Activated CD8-positive, alpha-beta T cell treated with anti-CD3 and anti-CD28 coated beads, Interleukin-2, amount 10 ng/mL, durations not matched to agents 7 days and 5 days (primary cell): ENCODE measurements at places on chromosomes 2 and 18.

DNA sequence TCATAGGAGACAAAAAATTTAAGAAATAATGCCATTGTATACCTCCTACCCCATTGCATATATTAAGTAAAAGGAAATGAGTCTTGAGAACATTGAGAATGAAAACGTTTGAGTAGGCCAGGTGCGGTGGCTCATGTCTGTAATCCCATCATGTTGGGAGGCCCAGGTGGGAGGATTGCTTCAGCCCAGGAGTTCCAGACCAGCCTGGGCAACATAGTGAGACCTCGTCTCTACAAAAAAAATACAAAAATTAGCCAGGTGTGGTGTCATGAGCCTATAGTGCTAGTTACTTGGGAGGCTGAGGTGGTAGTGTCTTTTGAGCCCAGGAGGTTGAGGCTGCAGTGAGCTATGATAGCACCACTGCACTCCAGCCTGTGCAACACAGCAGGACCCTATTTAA is 107.7 kb upstream of the MGAT5 start:
- DNase-seq: no peak

DNA sequence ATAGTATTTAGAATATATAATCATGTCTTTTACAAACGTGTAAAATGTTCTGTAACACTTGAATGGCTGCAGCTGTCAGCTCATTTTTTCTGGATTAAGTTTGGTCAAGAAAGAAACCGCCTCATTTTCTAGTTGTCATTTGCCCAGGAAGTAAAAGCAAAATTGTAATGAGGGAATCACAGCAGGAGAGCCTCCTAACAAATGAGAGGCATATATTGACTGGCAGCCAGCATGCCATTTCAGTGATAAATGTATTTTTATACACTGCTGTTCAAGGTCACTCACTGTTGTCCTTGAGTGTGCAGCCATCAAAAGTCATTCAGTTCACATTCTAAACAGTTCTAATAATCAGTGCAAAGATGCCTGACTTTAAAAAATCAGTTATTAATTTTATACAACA is 144.3 kb upstream of the BOD1L2 start:
- no peak for DNase-seq

GRCh38 chr2:54260241-54260595 is 4.2 kb upstream of the TSPYL6 start:
- no peak for DNase-seq

GRCh38 chr2:2191110-2191707 is 139.9 kb downstream of the MYT1L start:
- no peak for DNase-seq

DNA sequence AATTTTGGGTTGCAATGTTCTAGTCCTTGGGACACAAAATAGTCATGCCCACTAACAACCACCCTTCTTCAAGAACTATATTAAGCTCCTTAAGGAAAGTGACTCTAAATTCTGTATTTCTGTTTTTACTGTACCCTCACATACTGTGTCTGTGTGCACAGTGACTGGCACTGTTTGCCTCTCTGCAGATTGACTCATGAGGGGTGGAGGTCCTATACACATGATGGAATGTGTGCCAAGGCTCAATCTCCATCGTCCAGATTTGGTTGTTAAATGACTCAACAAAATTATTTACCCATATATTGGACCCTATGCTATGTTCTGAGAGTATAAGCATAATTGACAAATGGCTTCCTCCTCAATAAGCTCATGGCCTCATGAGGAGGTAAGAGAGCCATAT is 126.6 kb upstream of the CWC22 start:
- DNase-seq: no peak

DNA sequence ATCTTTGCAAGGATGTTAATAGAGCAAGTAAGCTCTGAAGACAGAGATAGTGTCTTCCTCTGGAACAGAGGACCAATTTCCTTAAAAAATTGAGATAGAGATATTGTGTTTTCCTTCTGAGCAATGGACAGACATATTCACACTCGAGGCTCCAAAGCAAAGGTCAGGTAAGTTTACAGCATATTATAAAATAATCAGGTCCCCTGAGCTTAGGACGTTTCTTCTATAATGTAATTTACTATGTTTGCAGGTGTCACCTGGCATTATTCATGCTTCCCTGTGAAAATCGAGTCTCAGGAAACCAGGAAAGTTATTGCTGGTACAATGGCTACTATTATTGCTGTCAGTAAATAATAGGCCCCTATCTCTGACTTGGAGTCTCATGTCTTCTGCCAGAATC is 1135.8 kb upstream of the ACVR2A start:
- DNase-seq: no peak

DNA sequence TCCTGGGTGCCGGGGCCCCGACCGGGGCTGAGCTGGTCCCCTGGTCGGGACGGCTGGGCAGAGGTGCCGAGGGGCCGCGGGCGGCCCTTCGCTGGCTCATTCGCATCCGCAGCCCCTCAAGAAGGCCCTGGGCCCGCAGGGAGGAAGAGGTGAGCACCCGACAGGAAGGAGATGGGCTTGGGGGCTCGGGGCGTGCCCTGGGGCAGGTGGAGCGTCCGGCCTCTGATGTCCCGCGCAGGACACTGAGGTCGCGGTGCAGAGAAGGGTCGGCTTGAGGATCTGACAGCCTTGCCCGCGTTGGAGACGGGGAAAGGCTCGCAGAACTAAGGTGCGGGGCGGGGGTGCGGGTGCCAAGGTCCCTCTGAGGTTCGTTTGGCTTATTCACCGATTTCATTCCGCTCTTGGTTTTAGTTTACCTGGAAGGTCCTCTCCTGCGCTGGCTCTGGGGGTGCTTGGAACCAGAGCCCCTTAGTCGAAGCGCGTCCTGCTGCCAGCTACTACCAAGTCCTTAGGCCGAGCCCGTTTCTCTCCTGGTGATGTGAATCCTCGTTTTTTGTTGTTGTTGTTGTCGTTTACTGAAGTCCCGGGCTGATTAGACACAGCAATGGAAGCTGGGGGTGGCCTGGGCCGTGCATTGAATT is 18.9 kb upstream of the CD8A start:
- peak; percentile 72 for DNase-seq

DNA sequence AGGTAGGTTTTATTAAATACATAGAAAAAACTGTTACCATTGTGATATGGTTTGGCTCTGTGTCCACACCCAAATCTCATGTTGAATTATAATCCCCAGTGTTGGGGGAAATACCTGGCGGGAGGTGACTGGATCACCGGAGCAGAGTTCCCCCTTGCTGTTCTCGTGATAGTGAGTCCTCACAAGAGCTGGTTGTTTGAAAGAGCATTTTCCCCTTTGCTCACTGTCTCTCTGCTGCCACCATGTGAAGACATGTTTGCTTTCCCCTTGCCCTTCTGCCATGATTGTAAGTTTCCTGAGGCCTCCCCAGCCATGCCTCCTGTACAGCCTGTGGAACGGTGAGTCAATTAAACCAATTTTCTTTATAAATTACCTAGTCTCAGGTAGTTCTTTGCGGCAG is 352.7 kb upstream of the SLC39A10 start:
- no peak for DNase-seq

DNA sequence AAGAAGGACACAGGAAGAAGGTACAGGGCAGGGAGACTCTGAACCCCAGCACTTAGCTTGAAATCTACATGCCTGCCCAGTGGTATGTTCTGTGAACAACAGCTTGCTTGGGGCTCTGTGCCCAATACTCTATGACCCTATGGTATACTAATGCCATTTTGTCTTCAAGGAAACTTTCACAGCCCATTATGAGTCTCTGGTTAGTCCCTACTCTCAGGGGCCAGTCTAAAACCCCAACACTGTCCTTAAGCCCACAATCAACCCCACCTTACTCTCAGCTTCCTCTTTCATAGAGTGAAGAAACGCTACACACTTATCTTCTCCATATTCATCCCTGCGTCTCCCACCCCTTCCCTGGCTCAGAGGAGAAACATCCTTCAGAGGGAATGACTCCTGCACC is 16.0 kb downstream of the NEB start:
- no peak for DNase-seq

DNA sequence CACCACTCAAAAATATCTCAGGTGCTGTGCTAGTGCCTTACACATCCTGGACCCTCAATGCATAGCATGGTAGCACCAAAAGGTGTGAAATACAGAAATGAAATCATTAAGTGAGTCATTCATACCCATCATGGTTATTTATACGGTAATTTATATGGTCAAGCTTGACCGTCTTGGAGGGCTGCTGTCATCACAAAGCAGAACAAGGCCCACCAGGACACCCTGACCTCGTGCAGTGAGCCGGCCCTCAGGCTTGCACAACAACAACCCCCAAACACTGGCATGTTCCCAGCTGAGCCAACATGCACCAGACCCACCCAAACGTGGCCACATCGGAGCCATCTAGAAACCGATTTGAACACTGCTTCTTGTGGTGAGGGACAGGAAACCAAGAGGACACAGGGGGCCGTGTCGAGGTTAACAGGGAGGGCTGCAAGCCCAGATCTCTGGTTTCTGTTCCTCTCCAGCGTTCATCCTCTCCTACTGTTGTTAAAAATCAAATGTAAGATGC is 378.5 kb upstream of the ID2 start:
- peak; percentile 94 for DNase-seq

DNA sequence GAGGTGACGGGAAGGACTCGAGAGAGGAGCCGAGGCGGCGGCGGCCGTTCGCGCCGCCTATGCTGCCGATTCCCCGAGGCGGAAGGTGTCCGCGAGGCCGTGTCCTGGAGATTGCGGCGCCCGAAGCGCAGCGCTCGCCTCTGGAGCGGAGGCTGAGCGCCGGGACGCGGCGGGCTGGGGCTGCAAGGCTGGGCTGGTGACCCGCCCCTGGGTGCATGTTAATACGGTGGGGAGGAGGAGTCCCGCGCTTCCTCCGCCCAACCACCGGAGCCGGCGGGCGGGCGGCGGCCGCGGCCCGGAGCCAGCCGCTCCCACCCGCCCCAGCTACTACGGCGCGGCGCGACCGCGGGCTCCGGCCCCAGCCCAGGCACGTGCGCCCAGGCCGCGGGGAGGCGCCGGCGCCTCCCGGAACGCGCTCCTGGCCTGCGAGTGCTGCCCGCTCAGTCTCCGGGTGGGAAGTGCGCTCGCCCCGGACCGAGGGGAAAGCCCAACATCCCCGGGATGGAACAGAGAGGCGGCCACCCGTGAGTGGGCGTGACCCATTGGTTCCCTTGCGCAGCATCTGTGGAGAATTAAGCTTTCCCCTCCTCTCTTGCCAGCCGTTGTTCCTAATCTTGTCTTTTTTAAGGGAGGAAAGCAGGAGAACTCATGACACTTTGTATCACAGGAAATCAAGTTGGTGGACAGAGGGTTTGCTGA is at the start of gene DLGAP1:
Gene DLGAP1 (minus strand): TSS at position 195 of the 699 bp plus-strand sequence.
- DNase-seq: no peak

DNA sequence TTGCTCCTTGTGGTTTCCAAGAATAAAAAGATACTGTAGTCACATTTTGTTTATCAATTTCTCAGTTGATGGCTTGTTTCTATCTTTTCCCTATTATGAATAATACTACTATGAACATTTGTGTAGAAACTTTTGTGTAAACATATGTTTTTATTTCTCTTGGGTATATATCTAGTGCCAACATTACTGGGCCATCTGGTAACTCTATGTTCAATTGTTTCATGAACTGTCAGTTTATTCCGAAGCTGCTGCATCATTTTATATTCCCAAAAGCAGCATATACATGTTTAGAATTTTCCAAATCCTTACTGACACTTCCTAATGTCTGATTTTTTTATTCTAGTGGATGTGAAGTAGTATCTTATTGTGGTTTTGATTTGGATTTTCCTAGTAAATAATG is 737.6 kb upstream of the TMEFF2 start:
- no peak for DNase-seq

DNA sequence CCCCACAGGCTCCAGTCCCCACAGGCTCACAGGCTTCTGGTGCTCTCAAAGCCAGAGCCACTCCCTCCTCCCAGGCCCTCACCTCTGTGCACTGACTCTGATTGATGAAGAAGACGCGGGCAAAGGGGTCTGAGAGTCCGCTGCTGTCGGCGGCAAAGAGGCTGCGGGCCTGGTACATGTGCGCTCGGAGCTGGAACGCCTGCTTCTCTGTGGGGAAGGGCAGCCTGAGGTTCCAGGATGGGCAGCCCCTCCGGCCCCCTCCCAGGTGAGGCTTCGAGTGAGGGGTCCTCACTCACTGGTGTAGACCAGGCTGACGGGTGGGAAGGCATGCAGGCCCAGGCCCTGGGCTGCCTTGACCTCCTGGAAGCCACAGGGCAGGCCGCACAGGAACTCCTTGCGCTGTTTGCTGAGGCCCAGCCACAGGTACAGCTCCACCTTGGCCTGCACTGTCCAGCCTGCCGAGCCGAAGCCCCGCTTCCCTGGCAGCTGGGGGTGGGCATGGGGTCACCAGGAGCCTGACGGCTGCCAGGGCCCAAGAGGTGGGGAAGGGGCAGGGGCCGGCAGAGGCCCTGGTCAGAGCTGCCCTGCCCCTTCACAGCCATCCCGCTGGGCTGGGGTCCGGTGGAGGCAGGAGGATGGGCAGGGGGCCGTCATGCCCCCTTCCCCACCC is 2.0 kb downstream of the OTOF start:
- no peak for DNase-seq

DNA sequence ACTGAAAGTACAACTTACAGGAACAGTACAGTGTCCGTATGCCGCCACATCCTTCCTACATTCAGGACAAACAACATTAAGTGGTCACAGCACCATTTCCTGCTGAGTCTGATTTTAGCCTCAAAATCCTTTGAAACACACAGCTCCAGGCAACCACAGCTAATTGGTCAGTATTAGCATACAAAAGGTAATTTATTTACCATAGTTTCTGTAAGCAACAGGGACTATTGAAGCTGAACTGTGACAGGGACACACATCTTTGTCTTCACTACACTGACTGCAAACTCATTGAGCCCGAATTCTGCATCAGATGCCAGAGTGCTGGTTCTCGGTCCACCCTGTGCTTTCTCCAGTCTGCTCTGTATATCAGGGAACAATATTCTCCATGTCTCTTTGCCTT is 151.8 kb downstream of the ST6GAL2 start:
- no peak for DNase-seq

- no peak for DNase-seq
These were observed 759.7 kb upstream of the FANCL start for GRCh38 chr2:59000796-59001195.

DNA sequence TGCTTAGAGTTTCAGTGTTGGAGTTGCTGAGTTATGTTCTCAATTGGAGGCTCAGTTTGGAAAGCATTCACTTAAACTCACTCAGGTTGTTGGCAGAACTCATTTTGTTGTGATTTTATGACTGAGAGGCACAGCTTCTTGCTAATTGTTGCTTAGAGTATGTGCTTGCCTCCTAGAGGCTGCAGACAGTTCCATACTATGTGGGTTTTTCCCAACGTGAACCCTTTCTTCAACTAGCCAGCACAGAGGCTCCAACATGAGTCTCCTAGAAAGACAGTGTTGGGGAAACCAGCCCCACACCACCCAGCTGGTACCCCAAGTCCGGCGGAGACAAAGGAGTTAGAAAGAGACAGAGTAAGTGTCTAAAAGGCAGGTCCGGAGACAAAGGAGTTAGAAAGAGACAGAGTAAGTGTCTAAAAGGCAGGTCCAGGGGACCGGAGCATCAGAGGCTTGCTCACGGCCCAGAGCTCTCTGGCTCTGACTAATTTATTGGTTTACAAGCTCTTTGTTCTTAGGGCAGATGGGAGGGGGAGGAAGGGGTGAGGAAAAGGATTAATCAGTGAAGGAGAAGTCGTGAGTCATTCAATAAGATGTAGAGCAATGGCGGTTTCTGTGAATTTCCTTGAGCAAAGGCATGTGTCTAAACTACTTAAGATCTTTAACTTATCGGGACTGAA is 999.7 kb upstream of the LRRTM1 start:
- DNase-seq: no peak

- DNase-seq: no peak
These were observed 1517.5 kb upstream of the ZEB2 start for GRCh38 chr2:146037334-146037870.
